Pericardium fibroblast (primary cell): ENCODE measurements at places on chromosomes 6 and 20. TPM values are rescaled to one million over a fixed set of nuclear protein-coding genes. Genes with fewer than 3 reads are reported as not detected.

The EYA4 gene
- 0.60 TPM in 1 of 2 replicates, not detected in the other for total RNA-seq

The SUMO4 gene
- 3.2 TPM in 1 of 2 replicates, not detected in the other for total RNA-seq

The COX4I2 gene
- 0.23 TPM in 1 of 2 replicates, not detected in the other for total RNA-seq

The MLN gene
- not detected in 2 replicates for total RNA-seq

The SRMS gene
- not detected in 2 replicates for total RNA-seq

The PRKN gene
- 0.68 and 1.8 TPM in 2 replicates for total RNA-seq

The NKX2-4 gene
- not detected in 2 replicates for total RNA-seq

The YWHAB gene
- total RNA-seq, result 93.9 and 120 TPM in 2 replicates

The ADAM33 gene
- 89.4 and 111 TPM in 2 replicates for total RNA-seq

The FOXF2 gene
- 0.82 and 4.5 TPM in 2 replicates for total RNA-seq

The AGER gene
- 0.43 and 0.82 TPM in 2 replicates for total RNA-seq

The GSTA2 gene
- not detected in 2 replicates for total RNA-seq

The TMEM217 gene
- total RNA-seq, result 0.12 and 0.17 TPM in 2 replicates

The TCFL5 gene
- 14.2 and 22.7 TPM in 2 replicates for total RNA-seq

The CRIP3 gene
- total RNA-seq, result 0.34 and 0.47 TPM in 2 replicates

The OR2J3 gene
- total RNA-seq, result not detected in 2 replicates

The HLA-DRB5 gene
- total RNA-seq, result not detected in 2 replicates

The CNBD2 gene
- total RNA-seq, result 1.3 and 2.5 TPM in 2 replicates

The SLC2A10 gene
- 30.7 and 43.6 TPM in 2 replicates for total RNA-seq

The RIMS1 gene
- total RNA-seq, result not detected in 2 replicates

The MOCS1 gene
- total RNA-seq, result 7.9 and 15.2 TPM in 2 replicates

The NOX3 gene
- not detected in 2 replicates for total RNA-seq

The TRAPPC3L gene
- total RNA-seq, result 0.47 TPM in 1 of 2 replicates, not detected in the other

The TBXT gene
- total RNA-seq, result not detected in 2 replicates

The TSHZ2 gene
- total RNA-seq, result 0.35 and 16.3 TPM in 2 replicates

The BMP6 gene
- total RNA-seq, result 2.3 and 17.0 TPM in 2 replicates

The HLA-DPB1 gene
- total RNA-seq, result 7.7 and 7.8 TPM in 2 replicates

The C20orf202 gene
- 0.58 TPM in 1 of 2 replicates, not detected in the other for total RNA-seq

The KIF25 gene
- total RNA-seq, result not detected in 2 replicates

The AGPAT1 gene
- total RNA-seq, result 65.4 and 84.0 TPM in 2 replicates

The PI3 gene
- total RNA-seq, result not detected in 2 replicates

The SLC44A4 gene
- total RNA-seq, result 0.51 TPM in 1 of 2 replicates, not detected in the other

The CALHM4 gene
- total RNA-seq, result not detected in 2 replicates

The SAMD3 gene
- total RNA-seq, result 2.8 TPM in 1 of 2 replicates, not detected in the other

The SOX18 gene
- total RNA-seq, result 0.58 and 0.77 TPM in 2 replicates

The ZFP64 gene
- 15.8 and 25.3 TPM in 2 replicates for total RNA-seq
